ENCODE measurements at places on chromosomes 7 and 10. TPM values are rescaled to one million over a fixed set of nuclear protein-coding genes. Genes with fewer than 3 reads are reported as not detected.

- no peak for DNase-seq
Measured at GRCh38 chr10:33212061-33212748, 122.3 kb downstream of the NRP1 start.

ASB4 gene
- total RNA-seq: not detected

DDC gene
- total RNA-seq: not detected

GRCh38 chr10:10126218-10126617 is 891.5 kb upstream of the CELF2 start:
- no peak for DNase-seq

HIPK2 gene
- 50.5 TPM for total RNA-seq

DNA sequence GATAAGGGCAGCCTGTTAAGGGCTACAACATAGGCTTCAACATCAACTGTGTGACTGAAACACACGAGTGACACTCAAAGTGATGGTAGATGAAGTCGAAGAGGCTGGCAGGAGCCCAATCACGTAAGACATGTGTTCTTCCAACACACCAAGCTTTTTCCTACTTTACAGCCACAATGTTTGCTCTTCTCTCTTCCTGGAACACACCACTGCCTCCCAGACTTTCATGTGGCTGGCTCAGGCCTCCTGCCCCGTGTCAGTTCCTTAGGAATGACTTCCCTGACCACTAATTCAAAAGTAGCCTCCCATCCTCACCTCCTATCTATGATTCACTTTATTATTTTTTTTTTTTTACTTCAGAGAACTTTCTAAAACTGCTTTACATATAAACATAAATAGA is 209.2 kb downstream of the GPAM start:
- no peak for DNase-seq

DNA sequence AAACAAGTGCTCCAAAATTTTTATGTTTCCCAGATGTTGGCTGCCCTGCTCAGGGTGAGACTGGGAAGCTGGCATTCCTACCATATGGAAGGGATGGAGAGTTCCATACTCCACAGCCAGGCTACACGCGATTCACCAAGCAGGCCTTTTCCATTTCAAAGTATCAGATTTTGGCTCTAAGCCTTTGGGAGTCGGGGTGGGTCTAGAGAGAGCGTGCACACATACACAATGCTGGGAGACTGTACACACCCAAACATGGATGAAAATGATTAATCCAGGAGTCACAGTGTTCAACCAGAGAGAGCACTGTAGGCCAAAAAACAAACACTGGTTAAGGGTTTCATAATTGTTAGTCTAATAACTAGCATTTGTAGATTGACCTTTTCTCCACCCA is 295.0 kb downstream of the BICC1 start:
- DNase-seq: no peak

GRCh38 chr10:12685261-12686058 is 316.1 kb downstream of the CCDC3 start:
- no peak for DNase-seq
